GM03348 (cell line): ENCODE measurements at places on chromosomes 11 and 22.

- peak; percentile 77 for DNase-seq
These were observed 539 bp downstream of the SLC35C1 start for GRCh38 chr11:45805305-45806071.

DNA sequence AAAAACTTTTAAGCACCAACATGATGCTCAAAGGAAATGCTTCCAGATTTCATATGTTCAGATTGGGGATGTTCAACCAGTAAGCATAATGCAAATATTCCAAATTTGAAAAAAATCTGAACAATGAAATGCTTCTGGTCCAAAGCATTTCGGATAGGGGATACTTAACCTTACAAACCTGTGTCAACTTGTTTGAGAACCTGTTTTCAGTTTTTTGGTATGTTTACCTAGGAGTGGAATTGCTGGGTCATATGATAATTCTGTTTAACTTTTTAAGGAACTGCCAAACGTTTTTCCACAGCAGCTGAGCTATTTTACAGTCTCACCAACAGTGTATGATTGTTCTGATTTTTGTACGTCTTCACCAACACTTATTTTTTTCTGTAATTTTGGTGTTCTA, 23.7 kb downstream of the FAR1 start:
- no peak for DNase-seq

DNA sequence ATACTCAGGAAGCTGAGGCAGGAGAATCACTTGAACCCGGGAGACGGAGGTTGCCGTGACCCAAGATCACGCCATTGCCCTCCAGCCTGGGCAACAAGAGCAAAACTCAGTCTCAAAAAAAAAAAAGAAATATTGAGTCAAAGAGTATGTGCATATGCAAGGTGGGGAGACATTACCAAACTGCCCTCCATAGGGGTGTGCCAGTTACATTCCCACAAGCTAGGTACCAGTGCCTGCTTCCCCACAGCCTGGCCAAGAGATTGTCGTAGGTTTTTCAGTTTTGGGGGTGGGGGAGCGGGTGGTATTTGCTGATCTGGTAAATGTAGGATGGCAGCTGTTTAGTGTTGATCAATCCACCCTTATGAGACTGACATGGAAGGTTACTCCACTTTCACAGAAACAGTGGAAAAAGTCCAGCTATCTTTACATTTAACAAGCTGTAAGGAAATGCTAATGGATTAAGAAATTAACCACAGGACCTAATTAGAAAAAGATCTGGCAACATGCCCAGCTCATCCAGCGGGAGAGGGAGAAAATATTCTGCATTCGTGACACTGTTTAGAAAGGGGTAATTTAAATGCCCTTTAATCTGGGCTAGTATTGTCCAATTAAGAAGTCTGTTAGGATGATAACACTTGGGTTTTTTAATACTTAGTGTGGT, 89.4 kb downstream of the PACS1 start:
- no peak for DNase-seq

GRCh38 chr11:115145324-115145723, 358.9 kb downstream of the CADM1 start:
- no peak for DNase-seq

GRCh38 chr22:42335839-42336378, 65.5 kb upstream of the TCF20 start:
- no peak for DNase-seq

DNA sequence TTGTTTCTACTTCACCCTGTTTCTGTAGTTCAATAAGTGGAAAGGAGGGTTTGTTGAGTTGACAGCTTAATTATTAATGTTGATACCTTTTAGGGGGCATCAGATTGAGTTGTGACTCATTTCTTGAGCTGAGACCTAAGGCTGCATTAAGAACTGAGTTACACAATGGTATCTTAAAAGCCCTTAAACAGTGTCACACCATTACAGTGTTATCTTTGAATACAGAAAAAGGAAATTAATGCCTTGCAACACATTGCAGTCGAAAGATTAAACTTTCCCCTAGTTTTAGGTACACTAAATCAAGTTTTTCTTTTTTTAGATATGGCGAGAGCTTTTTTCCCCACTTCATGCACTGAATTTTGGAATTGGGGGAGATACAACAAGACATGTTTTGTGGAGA, 16.7 kb downstream of the PAFAH1B2 start:
- no peak for DNase-seq

GRCh38 chr11:7655253-7656217, 17.8 kb downstream of the CYB5R2 start:
- no peak for DNase-seq

DNA sequence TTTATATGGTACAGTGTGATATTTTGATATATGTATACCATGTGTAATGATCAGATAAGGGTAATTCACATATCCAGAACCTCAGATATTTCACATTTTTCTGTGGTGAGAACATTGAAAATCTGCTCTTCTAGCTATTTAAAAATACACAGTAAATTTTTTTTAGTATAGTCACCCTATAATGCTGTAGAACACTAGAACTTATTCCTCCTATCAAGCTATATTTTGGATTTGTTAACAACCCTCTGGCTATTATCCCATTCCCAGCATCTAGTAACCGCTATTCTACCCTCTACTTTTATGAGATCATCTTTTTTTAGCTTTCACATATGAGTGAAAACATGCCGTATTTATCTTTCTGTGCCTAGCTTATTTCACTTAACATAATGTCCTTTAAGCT, 65.5 kb upstream of the SYT9 start:
- DNase-seq, result no peak

DNA sequence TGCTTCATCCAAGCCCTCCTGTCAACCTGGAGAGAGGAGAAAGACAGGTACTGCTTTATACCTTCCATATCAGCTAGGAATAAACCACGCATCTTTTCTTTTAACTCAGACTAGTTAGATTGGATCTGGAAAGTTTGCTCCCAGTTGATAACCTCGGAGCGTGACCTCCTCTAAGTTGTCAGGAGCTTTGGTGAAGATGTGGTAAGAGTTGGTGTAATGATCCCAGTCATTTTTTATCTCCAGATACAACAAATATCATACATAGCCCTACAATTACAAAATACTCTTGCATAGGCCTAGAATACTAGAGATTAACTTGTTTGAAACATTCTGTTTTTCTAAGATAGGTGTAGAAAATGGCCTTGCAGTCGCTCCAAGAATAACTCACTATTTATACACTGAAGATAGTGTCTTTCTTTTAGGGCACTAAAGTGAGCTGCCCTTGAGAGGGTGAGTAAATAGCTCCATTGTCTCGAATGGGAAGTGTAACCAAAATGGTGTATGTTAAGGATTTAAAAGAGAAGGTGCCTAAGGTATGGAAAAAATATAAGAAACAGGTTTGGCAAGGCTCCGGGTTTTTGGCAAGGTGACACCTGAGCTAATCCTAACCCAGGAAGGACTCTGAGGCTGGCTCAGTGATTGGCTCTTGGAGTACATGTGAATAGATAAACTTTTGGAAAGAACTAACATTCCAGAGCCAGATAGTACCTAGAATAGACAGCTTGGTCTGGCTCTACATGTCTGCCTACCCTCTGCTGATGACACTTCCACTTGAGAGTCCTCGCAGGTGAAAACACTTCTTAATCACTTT, 59.4 kb downstream of the GLYATL1 start:
- no peak for DNase-seq

- no peak for DNase-seq
These were observed 231.3 kb downstream of the CADM1 start for GRCh38 chr11:115272925-115273324.

DNA sequence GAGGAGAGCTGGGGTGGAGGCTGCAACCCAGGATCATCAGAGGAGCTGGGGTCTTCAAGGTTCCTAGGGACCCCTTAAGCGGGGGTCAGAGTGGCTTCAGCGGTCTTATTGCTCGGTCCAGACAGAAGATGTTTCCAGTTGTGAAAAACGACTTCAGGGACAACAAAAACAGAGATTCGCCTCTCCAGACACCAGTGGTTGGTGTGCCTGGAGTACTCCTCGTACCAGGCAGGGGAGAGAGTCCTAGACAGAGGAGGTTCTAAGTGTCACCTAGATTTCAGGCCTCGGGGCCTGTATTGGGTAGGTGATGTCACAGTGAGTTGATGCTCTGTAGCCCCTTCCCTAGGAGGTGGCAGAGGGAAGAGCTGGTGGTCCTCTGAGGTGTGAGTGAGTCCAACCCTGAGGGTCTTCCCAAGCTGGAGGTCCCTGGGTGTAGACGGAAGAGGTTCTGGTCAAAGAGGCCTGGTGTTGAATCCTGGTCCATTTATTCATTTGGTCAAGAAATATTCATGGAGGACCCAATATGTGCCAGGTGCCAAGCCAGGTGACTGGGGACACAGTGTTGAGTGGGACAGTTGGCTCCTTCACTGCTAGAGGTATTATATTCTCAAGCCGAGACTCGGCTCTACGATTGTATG, 4.4 kb upstream of the IGLL5 start:
- no peak for DNase-seq

DNA sequence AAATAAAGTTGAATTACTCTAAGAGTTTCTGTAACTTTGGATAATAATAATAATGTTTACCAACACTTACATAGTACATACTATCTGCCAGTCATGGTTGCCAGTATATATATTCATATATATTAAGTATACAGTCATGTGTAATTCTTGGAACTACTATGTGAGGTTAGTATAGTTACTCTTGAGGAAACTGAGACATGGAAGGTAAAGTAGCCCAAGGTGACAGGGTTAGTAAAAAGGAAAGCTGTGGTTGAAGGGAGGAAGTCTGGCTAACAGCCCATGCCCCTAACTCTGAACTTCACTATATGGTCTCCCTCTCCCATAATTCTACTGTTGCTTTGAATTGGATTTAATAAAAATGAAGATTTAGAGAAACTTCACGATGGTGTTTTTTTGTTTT, 24.9 kb downstream of the FDX1 start:
- DNase-seq, result no peak

DNA sequence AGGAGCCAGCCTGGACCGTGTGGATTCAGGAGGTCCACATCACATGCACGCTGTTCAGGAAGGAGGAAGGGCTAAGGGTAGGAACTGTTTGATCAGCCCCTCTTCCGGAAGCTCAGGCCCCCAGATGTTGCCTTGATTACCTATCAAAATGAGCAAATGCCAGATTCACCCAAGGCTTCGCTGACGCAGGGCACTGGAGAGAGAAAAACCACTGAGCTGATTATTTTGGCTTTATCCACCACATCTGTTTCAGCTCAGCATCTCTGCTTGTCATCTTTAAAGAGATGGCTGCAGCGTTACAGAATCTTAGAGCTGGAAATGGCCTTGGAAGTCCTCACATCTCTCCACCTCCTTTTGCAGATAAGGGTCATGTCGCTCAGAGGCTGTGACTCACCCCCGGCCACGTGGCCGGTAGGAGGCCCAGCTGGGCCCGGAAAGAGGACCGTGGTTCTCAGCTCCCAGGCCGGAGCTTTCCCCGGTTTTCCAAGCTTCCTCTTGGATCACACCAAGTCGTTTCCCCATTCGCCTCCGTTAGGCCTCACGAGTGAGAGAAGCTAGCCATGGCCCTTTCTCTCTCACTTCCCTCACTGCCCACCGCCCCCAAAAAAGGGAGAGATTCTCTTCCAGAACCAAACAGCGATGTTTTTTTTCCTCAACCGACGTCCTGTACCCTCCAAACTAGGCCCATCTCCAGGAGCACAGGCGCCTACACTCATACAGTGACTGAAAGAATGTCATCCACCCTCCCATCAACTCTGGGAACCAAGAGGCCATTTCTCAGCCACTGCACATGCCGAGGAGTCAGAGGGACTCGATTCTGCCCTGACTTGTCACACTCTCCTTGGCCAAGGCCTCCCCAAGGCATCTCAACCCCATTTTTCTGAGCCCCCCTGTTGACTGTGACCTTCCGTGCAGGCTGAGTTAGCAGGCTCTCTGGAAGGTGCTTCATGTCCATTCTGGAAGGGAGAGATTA, 37.6 kb downstream of the LIF start:
- peak; percentile 79 for DNase-seq

- no peak for DNase-seq
These were observed 89.5 kb upstream of the KCNQ1OT1 start for GRCh38 chr11:2789331-2789730.

GRCh38 chr11:113168354-113169342, 145.7 kb upstream of the TTC12 start:
- no peak for DNase-seq

- no peak for DNase-seq
These were observed 105.7 kb downstream of the TSPAN18 start for GRCh38 chr11:44832452-44832851.

DNA sequence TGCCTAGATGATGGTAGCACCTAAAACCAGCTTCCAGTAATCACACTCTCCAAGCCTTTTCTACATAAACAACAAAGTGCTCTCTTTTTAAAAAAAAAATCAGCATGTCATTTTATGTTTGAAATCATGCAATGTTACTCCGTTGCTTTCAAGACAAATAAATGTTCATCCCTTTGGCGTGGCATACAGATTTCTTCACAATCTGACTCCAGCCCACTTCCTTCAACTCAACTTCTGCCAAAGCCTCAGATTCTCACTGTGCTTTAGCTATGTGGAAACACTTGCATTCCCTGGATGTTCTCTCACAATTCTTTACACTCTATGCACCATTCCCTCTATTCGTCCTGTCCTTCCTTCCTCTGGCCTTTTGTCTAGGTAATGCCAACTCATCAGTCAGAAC, 206.3 kb upstream of the BLID start:
- peak; percentile 79 for DNase-seq

DNA sequence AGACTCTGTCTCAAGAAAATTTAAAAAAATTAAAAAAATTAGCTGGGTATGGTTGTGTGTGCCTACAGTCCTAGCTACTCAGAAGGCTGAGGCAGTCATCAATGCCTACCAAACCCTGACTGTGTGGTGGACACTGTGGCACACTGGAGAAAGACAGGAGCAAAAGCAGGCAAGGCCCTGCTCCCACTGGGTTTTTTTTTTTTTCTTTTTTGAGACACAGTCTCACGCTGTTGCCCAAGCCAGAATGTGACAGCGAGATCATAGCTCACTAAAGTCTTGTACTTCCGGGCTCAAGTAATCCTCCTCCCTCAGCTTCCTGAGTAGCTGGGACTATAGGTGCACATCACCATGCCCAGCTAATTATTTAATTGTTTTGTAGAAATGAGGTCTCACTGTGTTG, 4.6 kb downstream of the NEFH start:
- DNase-seq, result no peak

- DNase-seq, result no peak
These were observed 28.3 kb downstream of the TRMU start for GRCh38 chr22:46363611-46364321.

GRCh38 chr22:26484360-26484706, 656 bp downstream of the SRRD start:
- no peak for DNase-seq

DNA sequence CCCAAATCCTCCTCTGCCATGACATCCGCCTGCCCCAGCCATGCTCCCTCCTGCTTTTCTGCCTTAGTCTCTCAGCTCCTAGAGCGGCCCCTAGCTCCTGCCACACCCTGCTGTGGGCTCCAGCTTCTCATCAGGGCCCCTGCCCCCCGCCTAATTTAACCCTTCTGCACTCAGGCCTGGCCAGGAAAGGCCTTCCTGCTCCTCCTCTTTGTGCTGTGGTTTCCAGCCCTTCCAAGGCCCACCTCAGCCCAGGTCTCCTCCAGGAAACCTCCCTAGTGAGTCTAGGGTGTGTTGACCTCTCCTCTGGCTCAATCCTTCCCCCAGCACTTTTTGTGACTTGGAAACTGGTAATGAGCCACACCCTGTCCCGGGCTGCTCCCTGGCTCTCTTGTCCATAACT, 11.3 kb downstream of the PTPN5 start:
- DNase-seq, result no peak
